ENCODE measurements at places on chromosomes 7 and 10.

DNA sequence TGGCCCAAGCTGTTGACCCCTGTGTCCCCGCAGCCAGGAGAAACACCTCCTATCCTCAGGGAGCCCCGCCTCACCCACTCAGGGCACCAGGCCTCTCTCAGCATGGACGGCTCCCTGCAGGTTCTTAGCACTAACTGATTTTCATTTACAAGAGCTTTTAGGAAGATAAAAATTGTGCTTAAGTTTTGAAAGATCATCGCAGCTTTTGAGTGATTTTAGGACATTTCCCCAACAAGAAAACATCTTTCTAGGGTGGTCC is 22.1 kb downstream of the EBF3 start:
- DNase-seq, result no peak

DNA sequence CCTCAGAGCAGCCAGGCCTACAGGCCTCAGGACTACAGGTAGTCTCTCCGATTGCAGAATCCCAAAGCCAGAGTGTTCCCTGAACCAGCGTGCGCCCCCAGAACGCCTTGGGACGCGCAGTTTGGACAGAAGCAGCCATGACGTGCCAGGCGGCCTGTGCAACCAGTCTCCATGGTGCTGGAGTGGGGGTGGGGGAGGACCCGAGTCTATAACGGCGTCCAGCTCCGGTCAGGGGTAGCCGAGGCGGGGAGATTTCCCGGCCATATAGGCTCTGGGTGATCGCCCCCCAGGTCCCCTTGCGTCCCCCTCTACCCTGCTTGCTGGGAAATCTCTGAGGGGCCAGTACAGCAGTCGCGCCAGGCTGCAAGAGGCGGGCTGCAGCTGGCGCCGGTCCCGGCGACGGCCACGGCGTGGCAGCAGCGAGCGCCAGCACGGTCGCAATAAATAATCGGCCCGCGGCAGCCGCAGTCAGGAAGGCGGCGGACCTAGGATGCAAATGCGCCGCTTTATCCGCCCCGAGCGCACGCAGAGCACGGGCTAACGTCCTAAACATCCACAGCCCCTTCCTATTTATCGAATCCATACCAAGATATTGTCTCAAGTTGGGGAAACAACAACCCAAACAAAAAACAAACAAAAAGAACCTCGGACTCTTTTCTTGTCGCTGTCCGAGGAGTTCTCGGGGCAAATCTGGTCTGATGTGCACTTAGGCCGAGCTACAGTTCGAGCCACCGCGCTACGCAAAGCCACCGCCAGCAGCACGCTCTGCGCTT is 1.6 kb downstream of the HOXA3 start:
- peak; percentile 93 for DNase-seq

DNA sequence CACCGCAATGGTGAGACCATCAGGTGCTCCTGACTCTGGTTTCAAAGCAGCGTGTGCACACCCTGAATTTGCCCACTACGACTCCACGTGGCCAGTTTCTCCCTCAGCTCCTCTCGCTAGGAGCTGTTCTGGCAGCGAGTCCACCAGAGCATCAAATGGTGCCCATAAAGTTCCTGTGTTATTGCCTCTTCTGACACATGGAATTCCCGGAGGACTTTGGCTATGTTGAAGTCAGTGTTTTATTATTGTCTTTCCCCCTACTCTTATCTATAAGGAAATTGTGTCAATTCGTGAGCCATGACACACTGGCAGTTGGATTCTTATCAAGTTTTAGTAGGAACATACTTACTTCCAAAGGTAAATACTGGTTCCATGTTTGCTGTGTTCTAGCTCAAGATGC is 53.9 kb upstream of the NPVF start:
- no peak for DNase-seq

DNA sequence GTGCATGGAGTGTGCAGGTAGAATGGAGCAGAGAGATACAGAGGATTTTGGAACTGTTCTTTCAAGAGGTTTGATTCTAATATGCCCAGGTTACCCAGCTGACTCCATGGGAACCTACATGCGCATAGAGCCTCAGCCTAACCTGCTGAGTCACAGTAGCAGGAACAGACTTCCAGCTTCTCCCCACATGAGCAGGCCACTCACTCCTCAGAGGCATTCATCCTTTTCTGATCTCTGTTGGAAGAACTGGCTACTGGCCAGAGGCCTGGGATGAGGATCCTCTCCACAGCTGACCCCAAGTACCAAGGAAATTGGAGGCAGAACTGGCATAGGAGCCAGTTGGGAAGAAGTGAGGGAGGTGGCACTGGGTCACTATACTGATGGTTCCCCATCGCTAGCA is 17.9 kb upstream of the CCSER2 start:
- DNase-seq, result peak; percentile 73

DNA sequence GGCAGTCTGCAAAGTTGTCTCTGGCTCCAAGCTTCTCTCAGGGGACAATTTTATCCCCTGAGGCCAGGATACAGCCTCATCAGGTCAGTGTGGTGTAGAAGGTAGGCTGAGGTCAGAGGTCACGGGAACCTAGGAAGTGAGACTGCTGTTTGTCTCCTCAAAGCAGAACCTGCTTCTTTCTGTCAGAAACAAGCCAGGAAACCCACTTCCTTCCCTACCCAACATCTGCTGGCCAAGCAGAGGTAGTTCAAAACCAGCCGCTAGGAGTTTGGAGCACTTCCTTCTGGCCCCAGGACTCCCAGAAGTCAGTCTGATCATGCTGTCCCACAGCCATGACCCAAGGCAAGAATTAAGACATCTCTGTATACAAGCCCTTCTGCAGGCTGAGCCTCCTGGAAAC is 12.2 kb downstream of the CLRN3 start:
- DNase-seq, result no peak

- DNase-seq, result no peak
Measured at GRCh38 chr10:51861051-51861450, 161.7 kb upstream of the CSTF2T start.

DNA sequence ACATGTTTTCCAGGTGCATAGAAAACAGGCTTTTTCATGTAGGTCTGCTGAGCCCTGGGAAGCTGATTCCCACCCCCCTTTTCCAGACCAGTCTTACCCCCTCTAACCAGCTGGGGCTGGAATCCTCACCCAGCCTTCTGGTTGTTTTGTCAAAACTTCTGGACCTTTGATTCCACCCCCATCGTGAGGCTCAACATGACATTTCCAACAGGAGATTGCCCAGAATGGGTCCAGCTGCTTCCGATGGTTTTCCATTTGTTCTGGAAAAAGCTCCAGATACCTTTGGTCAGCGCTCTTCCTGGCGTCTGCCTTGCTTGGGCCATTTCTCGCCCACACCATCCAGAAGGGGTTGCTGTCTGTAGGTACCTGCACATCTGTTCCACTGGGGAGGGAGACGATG is 41.5 kb downstream of the MINDY4 start:
- DNase-seq, result no peak

GRCh38 chr10:28201410-28202400 is 101.2 kb downstream of the MPP7 start:
- DNase-seq, result no peak

DNA sequence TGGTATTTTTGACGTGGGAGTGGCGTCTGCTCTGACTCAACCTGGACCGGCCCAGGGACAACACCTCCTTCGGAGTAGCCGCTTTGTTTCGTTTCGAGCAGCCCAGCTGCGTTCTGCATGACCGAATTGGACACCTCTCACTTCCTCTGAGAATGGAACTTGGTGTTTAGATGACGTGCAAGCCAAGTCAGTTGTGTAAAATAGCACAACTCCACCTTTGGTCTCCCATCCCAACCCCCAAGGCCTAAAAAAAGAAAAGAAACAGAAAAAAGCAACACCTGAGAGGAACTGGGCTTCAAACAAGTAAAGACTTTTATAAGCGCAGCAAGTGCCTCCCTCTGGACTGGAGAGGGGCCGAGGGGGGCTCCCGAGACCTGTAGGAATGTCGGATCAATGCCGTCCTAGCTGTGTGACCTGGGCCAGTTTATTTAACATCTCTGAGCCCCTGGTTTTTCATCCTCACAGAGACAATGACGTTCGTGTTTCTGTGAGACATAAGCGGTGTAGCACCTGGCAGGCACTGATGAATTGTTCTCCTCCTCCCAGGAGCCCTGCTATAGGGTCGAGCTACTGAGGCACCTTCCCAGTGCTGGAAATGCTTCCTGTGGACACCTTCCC is 52.0 kb upstream of the SMNDC1 start:
- DNase-seq, result peak; percentile 95

DNA sequence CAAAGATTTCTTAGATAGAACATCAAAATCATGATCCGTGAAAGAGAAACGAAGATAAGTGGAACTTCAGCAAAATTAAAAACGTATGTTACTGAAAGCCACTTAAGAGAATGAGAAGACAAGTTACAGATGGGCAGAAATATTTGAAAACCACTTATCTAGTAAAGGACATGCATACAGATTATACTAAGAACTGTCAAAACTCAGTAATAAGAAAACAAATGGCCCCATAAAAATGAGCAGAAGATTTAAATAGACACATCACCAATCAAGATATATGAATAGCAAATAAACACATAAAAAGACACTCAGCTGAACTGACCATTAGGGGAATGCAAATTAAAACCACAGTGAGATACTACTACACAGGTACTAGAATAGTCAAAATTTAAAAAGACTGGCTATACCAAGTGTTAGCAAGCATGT is 343.7 kb downstream of the PTEN start:
- DNase-seq, result no peak

DNA sequence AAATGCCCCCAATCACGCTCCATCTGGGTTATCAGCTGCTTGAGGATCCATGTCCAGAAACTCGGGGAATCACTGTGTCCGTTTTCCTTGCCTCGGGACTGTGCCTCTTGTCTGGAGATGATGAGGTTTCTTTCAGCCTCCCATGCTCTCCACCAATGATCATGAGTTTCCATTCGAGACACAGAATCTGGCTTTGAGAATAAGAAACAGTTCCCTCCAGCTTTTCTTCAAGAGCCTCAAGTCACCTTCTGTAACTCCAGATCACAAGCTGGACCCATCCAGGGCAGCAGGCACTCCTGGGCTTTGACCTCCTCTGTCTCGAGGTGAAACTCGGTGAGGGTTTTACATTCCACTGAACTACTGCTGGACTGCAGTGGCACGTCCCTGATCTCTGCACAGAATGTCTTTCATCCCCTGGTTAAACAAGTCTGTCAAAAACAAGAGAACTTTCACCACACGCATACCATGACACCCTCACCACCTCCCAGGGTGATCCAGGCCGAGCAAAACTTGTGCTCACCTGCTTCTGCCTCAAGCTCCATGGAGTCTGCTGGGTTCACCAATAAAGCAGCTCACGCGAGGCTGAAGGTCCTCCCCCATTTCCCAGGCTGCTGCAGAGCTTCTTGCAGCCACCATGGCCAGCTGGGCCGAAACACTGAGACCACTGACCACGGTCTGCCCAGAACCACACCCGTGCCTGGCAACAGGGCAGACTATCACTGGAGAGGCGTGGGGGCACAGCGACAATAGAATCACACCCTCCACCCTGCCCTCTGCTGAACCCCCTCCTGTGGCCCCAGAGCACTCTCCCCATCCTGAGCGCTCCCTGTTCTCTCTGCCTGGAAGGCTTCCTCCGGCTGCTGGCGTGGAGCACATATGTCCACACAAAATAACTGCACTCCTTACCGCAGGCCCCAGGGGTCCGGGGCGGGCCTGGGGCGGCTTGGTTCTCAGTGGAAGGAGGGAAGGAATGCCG is 25.1 kb downstream of the MAT1A start:
- DNase-seq, result no peak

- no peak for DNase-seq
Measured at GRCh38 chr7:17159500-17160037, 138.9 kb upstream of the AHR start.

GRCh38 chr7:91912494-91912893 is 28.2 kb upstream of the AKAP9 start:
- DNase-seq, result no peak

- no peak for DNase-seq
Measured at GRCh38 chr10:49005270-49005669, 65.6 kb upstream of the LRRC18 start.

DNA sequence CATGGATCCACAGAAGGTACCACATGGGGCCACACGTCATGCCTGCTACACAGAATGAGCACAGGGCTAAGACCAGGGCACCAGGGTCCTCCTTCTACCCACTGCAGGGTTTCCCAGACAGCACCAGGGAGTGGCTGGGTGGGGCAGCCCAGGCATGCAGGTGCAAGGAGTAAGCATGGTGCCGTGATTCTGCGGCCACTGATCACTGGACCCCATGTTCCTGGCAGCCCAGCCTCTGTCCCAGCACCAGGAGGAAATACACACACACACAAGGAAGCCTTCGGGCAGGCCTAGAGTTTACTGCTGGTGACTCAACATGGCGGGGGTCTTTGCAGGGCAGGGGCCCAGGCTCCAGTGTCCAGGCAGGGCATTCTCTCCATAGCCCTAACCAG is 13.9 kb downstream of the ATP6V1F start:
- no peak for DNase-seq

DNA sequence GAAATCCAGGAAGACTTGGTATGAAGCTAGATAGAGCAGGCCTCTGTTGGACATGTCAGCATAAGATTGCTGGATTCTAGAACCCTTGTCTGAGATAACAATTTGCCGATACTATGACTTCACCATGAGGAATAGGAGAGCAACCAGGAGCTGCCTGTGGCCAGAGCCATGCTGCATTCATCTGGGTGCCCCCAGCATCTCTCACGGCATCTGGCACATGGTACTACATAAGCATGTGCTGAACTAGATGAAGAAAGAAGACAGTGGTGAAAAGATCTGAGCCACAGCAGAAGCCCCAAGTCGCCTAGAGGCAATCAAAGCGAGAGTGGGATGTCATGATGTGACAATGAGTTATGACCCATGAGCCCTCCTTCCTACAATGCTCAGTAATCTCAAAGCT is 19.5 kb downstream of the GOT1 start:
- DNase-seq, result no peak

DNA sequence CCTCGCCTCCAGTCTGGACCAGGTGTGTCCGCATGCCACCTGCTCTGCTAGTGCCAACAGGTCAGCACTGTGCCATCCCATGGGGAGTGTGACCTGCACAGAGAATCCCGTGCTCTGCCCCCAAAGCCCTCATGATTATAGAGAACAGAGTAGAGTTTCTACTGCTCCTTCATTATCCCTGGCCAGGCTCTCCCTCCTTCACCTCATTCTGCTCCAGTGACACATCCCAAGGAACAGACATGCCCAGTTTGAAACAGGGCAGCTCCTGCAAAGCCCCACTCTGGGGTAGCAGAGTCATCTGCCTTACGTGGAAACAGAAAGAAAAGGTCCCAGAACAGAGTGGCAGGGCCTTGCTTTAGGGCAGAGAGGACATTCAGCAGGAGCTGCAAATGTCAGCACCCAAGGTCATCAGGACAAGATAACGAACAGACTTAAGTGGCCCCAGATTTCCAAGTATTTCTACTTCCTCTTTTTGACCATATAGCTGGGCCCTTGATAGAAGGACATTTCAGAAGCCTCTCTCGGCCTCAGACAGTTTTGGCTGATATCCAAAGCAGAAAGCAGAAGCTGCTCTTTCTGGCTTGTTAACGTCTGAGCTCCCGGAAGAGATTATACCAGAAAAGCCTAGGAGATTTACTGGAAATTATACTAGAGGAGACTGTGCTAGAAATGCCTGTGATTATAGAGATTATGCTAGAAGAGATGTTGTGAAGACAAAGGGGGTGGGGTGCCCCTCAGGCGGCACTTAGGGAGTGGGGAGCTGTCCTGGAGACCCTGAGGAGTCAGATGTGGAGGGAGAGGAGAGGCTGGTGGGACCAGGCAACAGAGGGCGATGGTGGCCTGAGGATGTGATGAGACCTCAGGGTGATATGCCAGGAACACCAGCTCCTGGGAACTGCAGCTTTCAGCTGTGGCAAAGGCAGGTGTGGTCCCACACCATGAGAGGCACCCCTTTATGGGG is 12.6 kb downstream of the TMEM176B start:
- no peak for DNase-seq
